ENCODE measurements at places on chromosomes 3 and 15.

- DNase-seq = no peak
Measured at GRCh38 chr3:154538566-154539360, 108.8 kb upstream of the GPR149 start.

DNA sequence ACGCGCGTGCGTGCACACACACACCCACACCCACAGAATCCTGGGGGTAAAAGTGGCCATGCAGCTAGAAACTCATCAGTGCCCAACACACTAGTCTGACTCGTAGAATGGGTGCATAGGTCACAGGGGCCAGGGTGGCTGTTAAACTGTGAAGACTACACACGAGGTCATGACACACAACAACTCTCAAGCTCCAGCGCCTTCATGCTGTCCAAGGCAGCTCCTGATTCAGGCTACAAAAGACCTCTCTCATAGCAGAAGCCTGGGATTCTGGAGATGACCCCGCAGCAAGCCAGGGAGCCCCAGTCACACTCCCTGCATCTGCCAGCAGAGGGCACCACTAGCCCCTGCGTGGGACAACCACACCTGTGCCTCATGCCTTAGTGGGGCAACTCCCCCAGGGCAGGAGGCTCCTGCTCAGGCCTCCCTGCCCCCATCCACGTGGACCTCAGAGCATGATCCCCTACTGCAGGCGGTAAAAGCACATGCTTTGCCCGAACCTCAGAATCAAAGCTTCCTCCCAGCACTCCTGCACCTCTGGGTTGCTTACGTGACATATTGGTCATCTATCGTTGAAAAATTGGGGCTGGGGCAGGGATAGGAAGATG, 93.1 kb downstream of the LRIG1 start:
- no peak for DNase-seq

DNA sequence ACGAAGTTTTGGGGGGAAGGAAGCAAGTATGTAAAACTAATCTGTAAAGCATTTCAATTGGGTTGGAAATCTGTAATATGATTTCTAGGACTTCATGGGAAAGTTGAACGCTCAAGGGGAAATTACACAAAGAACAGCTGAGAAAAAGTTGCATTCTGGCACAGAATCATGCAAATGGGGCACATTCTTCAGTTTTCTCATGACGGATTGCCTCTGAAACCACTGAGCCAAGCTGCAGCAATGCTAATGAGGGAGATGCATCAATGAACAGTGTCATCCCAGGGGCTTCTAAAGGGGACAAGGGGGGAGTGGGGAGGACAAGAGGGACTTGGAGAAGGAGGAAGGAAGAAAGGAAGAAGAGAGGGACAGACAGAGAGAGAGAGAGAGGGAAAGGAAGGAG, 291.4 kb upstream of the ATP11B start:
- no peak for DNase-seq

- no peak for DNase-seq
Measured at GRCh38 chr3:119664850-119665379, 4.5 kb upstream of the POPDC2 start.

DNA sequence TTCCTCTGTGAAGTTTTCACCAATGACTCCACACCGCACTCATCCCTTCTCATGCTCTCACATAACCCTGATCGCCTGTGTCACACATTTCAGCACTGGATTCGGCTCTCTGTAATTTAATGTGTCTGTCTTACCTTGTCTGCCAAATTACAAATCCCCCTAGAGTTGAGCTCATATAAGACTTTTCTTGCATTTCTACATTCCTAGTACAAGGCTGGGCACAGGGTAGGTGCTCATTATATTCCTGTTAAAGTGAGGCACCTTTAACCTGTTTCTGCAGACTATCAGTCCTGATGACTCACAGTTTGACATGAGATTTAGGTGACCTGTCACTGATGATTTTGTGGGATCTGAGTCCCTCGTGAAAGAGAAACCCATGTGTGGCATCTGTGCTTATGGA, 22.6 kb downstream of the TGM5 start:
- no peak for DNase-seq

DNA sequence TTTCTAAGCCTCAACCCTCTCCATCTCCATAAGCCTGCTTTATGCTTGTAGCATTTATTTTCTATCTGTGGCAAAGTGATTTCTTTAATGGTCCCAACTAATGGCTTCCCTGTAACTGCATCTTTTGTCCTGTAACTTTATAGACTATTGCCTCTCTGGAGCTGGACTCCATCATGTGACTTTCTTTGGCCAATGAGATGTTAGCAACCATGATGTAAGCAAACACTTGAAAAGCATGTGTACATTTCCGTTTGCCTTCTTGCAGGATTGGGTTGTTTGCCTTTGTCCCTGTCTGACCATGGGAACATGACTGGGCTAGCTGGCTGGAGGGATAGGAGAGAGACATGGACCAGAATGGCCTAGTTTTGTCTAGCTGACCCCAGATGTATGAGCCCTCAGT, 106.0 kb upstream of the LRIG1 start:
- no peak for DNase-seq

Data from NCI-H748 treated with DMSO at 0.1 percent for 48 hours (cell line).